ENCODE measurements at places on chromosomes 16 and 17. TPM values are rescaled to one million over a fixed set of nuclear protein-coding genes. Genes with fewer than 3 reads are reported as not detected.

TBC1D3B gene
- 1.5 TPM for total RNA-seq

MAF gene
- total RNA-seq, result 0.19 TPM

ABCC3 gene
- total RNA-seq, result 4.6 TPM

SRL gene
- total RNA-seq, result under 0.01 TPM

FOXC2 gene
- 1.3 TPM for total RNA-seq

NXPH3 gene
- 0.63 TPM for total RNA-seq
